Glutamatergic neuron (in vitro differentiated cells): ENCODE measurements at places on chromosomes 5 and 9. TPM values are rescaled to one million over a fixed set of nuclear protein-coding genes. Genes with fewer than 3 reads are reported as not detected.

DNA sequence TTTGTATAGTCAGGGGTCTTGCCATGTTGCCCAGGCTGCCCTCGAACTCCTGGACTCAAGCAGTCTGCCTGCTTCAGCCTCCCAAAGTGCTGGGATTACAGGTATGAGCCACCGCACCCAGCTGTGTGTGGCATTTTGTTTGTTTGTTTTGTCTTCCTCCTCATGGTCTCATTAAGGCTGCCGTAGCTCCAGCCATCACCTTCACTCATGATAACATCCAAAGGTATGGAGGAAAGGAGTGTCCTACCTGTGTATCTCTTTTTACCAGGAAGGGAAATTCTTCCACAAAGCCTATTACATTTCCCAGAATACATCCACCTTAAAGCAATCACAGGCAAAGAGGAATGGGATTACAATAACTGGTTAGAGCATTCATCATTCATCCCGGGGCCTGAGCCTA is 27.2 kb downstream of the LSM11 start:
- no peak for DNase-seq

DNA sequence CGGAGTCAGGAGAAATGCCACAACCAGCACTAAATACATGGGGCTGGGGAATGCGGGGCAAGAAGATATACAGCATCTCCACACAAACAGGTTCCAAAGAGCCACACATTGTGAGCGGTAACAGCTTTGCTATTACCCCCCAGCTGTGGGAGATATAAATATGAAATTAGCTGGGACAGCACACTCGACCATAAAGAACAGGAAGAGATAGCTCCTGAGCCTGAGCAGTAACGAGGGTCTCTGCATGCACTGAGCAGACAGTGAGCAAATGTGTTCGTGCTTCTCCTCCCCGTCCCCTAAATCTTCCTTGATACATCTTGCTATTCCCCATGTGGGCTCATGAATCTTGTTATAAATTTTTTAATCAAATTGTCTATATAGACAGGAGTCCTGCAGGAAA is 53.1 kb downstream of the ADAMTS2 start:
- DNase-seq = peak; percentile 3

DNA sequence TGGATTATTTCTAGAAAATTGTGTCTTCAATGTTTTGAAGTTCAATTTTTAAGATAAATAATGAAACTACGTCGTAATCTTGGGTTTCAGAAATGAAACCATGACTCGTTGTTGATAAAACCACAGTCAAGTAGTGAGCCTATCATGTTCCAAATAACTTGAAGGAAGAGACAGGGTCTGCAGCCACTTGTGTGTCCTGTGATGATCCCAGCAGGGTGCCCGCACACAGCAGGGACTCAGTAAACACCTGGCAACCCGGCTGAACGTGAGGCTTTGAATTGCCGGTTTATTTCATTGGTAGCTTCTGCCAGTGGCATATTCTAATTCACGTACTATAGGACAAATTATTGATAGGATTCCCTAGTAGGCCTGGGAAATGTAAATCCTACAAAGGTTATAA is 679.6 kb downstream of the IRX1 start:
- no peak for DNase-seq

SPINK1 gene
- not detected for total RNA-seq

BAAT gene
- total RNA-seq = 0.54 TPM

THBS4 gene
- total RNA-seq = 41.1 TPM

DNA sequence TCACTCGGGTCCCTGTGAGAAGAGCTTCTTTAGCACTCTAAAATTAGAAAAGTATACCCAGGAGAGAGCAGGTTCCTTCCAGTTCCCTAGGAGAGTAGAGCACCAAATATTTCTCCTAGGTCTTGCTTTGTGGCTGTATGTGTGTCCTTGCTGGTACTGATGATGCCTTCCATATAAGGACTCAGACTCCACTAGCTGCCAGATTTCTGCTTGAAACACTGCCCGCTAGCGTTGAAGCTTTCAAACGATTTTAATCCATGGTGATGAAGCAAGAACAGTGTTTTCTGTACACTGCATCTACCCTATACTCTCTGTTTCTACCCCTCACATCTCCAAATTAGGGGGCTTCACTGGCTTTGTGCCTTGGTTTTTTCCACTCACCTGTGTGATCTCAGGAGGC is 2.4 kb upstream of the SMC2 start:
- DNase-seq = no peak

WDR38 gene
- not detected for total RNA-seq

DNA sequence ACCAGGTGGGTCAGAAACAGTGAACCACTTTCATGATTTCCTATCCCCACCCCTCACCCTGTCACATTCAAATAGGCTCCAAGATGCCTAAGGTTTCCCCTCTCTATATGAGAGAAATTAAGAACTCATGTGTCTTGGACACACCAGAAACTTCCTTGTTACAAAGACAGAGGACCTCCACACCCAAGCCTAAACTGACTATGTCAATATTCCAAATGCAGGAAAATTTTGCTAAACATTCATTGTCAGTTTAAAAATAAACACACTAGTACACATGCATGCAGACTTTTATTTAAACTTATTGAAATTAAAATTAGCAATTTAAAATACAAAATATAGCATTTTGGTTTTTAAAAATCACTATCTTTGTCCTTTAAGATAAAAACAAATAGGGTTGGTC is 26.2 kb downstream of the SKIC3 start:
- DNase-seq = no peak

PCA3 gene
- not detected for total RNA-seq

DNA sequence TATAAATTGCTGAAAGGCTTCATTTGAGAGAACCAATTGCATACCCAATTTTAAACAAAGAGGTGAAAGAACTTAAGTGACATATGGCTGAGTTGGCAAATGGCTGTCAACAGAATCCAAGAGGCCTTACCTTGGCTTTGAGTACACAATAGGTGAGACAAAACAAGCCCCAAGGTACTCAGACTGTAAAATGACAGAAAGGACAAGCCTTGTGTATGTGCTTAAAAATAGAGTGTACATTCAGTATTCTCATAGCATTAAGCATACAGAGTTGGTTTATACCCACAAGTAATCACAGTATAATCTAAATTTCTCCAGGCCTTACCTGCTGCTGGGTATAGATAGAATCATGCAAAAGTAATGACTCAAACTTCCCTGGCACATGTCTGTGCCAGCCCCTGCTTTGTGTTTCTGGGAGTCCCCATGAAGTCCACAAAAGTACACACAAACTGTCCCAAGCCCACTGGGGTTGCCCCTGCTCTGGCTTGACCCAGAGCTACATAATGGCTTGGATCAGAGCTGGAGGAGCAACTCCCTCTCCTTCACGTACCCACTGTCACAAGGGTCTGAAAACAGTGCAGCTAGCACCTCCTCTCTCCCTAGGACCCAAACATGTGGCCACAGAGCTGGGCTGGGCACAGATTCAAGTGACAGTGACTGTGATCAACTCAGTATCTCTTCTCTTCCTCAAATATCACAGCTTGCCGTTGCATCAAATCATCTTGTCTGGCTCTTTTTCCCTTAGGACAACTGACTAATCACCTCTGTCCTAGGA is 250.8 kb downstream of the ENC1 start:
- DNase-seq = no peak

DNA sequence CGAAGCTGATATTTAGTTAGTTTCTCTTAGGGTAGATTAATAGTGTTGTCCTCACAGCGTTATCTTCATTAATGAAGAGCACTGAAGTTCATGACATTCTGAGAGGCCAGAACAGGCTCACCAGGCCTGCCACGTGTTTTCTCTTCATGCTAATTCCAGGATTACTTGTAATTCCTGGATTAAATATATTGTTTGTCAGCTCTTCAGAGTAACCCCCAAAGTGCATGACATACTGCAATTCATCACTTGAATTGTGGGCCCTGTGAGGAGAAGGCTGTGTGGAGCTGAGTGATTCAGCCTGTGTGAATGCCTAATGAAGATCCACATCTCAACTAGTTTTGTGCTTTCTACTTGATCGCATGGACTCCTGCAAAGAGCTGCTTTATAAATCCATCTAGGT is 401.0 kb upstream of the ADAMTSL1 start:
- DNase-seq = no peak

DNA sequence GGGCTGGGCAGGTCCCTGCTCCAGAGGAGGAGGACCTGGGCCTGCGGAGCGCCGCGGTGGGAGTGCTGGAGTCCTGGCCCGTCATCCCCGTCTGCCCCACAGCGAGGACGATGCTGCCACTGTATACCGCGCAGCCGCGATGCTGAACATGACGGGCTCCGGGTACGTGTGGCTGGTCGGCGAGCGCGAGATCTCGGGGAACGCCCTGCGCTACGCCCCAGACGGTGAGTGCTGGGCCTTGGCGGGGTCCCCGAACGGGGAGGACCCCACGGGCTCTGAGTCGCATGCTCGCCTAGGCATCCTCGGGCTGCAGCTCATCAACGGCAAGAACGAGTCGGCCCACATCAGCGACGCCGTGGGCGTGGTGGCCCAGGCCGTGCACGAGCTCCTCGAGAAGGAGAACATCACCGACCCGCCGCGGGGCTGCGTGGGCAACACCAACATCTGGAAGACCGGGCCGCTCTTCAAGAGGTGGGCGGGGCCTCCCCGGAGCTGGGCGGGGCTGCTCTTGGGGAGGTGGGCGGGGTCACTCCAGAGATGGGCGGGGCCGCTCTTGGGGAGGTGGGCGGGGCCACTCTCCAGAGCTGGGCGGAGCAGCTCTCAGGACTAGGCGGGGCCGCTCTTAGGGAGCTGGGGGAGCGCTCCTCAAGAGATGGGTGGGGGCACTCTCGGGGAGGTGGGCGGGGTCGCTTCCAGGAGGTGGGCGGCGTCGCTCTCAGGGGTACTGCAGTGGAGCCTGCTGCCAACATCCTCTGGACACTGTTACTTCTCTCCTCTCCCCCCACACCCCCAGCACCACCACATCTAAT is 13.1 kb downstream of the LRRC26 start:
- peak; percentile 64 for DNase-seq

- DNase-seq = no peak
These were observed 87.1 kb downstream of the PDE6A start for GRCh38 chr5:149857499-149857898.

GRCh38 chr5:14302330-14302729 is 159.2 kb downstream of the TRIO start:
- no peak for DNase-seq

GRCh38 chr5:6593148-6594016 is 39.5 kb downstream of the NSUN2 start:
- DNase-seq = no peak

- no peak for DNase-seq
These were observed 147.4 kb upstream of the PUM3 start for GRCh38 chr9:2991292-2991691.

DNA sequence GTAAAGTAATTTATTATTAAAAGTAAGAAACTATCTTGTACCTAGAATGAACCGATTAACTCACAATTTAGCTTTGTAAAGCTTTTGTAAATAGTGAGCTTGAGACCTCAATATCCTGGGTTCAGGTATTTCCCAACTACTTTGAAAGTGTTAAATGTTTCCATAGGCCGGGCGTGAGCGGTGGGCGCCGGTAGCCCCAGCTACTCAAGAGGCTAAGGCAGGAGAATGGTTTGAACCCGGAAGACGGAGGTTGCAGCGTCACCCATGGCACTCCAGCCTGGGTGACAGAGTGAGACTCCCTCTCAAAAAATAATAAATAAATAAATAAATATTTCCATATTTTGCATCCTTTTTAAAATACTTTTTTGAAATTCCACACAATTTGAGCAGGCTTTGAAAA is 1.5 kb upstream of the ANKH start:
- no peak for DNase-seq

DNA sequence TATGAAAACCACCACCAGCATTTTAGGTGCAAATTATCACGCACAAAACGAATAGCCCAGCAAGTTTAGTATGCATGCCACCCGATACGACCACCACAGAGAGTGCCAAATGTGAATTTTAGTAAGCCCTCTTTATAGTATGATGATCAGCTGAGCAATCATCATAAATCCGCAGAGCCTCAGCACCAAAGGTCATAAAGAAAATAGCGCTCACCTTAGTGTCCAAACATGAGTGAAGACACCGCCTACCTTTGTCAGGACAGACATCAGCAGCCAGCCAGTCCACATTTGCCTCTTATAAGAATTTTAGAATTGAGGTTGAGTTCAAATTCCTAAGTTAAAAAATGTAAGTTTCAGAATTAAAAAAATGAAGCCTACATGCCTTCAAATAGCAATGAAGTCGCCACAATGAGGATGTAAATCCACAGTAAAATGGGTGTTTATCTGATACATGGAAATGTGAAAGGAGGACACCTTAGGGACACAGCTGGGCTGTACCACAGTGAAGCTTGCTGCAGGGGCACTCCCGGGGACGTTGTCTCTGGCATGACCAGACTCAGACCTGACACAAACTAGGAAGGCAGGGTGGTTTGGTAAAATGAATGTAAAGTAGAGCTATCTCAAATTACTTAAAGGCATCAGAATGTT is 149.0 kb downstream of the AUH start:
- DNase-seq = no peak

- peak; percentile 59 for DNase-seq
These were observed 131.2 kb upstream of the LMX1B start for GRCh38 chr9:126482361-126483044.

TYRP1 gene
- total RNA-seq = not detected

RMRP gene
- 35,708 TPM for total RNA-seq

DNA sequence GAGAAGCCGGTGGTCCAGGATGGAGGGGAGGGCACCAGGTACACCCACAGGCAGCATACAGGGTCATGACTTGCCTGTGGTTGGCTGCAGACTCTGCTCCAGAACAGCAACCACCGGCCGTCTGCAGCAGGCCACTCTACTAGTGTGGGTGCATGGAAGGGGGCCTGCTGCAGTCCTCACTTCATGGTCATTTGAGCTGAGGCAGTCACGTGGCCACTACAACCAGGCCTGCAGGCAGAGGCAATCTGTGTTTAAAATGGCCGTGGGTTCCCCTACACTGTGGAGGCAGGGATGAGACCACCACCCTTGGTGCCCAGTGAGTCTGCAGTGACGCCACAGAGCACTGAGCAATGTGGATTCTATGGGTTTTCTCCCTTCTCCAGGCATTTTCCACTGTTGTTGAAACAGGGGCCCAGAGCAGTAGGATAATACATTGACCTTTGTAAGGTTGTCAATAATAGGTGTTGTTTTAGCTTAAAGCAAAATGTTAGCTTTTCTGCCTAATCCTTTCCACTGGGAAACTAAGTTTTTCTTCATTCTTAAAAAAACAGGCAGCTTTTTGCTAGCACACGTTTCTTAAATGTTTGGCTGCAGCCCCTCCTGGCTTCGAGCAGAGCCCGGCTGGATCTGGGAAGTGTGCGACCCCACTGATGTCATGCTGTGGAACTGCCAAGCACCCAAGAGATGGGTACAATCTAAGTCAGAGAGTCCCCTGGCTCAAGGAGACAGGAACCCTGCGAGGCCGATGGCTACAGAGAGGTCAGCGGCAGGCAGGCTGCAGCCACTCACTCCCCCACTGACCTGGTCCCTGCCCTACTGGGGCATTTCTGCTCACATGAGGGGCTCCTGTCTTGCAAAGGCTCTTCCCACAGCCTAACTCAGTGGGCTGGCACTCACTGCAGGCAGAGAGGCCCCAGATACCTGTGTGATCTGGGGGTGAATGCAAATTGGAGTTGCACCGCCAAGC is 21.2 kb downstream of the GADD45G start:
- DNase-seq = no peak

GRCh38 chr5:10590226-10590999 is 26.5 kb downstream of the ANKRD33B start:
- no peak for DNase-seq

- peak; percentile 60 for DNase-seq
These were observed 4.4 kb upstream of the ST6GALNAC6 start for GRCh38 chr9:127903557-127904475.

- DNase-seq = no peak
These were observed 243.9 kb upstream of the KLF4 start for GRCh38 chr9:107733523-107733894.
